ENCODE measurements at places on chromosomes 7 and 10.

DNA sequence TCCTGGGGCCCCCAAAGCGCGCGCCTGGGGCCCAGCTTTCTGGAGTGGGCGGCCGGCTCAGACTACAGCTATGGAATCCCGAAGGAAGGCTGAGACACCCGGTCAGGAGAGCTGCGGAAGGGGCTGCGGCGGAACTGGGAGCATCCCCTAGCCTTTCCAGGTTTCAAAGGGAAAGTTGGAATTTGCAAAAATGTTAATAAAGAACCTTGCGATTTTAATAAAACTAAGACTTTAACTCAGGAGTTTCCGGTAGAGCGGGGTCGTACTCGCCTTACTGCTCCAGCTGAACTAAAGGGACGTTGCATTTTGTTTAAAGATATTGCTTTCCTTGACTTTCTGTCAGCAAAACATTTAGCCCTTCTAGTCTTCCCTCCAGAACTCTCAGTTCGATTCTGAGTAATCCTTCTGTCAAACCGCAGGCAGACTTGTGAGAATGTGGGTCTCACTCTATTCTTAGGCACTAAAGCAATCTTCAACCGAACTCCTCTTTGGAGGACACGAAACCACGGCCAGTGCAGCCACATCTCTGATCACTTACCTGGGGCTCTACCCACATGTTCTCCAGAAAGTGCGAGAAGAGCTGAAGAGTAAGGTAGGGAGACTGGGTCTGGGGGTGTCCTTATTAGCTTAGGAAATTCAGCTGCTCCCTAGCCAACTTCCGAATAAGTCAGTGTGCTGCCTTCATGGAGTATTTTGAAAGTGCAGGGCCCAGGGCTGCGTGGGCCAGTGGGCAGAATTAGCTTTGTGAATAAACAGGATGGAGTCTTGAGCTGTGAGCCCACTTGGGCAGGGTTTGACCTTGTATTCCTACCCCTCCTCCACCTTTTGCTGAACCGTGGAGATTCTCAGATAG is 1.9 kb downstream of the CYP26A1 start:
- DNase-seq: no peak

DNA sequence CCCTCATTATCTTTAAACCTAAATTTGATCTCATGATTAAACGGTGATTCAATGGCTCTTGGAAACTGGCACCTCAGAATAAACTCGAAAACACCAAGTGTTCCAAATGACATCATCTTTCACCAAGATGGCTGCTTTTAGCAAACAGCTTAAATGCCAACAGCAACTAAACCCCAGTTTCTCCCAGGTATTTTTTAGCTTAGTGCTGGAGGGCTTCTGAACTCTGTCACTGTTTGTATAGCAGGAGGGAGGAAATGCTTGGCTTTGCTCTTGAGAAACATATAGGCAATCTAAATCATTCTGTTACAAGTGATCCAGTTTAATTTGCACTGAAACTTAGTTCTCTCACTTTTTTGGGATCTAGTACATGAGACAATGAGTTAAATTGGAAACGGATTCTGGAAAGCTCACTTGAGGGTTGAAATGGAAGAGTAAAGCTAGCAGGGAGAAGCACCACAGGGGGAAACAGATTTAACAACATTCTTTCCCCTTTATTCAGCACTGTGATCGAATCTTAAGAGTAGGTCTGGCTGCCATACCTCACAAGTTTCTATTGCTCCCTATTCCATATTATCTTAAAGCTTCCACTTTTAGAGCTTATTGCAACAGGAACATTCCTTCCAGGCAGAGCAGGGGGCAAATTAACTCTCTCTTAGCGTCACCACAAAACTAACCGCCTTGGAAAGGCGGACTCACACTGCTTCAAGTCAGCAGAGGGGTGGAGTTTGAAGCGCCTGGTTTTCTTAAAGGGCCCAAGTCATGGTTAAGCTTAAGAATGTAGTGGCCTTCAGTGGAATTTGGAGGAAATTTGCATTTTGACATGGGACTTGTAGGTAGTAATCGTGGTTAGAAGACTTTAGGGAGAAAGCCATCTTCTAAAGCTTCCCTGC is 1.8 kb upstream of the CCDC6 start:
- peak; percentile 60 for DNase-seq

DNA sequence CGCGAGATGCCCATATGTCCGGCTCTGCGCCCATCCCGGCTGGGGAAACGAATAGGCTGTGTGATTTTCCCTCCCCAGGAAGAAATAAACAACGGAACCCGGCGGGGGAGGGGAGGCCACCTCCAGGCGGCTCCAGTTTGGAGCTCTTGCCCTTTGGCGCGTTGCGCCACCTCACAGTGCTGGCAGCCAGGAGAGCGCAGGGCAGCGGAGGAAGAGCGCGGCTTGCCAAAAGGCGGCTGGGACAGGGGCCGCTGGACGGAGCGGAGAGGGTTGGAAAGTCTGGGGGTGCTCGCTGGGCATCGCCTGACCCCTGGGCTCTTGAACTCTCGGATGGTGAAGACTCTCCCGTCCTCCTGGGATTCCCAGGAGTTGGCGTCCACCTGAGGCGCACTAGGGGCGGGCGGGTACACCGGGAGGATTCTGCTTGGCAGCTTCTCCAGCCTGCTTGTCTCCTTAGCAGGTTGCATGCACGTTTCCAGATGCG is 5.3 kb upstream of the NEUROG3 start:
- no peak for DNase-seq

DNA sequence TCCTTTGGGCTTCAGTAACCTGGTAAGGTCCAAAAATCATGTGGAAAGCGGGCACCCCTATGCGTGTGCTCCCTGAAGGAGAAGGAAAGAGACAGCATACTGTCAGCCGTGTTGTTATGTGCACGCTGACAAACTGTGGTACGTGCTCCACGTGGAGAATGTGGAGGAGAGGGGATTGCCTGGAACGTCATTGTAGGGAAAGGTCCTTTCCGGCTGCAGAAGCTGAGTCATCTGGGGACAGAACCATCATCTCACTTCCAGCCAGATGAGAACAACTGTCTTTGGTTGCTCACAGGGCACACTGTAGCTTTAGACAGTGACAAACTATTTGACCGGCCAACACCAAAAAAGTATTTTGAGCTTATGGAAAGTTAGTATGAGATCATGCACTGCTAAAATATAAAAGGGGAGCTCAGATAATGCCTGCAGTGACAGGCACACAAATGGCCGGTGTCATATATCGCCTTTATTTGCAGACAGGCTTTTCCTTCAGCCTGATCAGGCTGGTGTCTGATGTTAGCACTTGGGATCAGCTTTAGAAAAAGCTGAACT is 38.8 kb upstream of the GRB10 start:
- peak; percentile 52 for DNase-seq

GRCh38 chr7:3239291-3239691 is 61.8 kb upstream of the SDK1 start:
- no peak for DNase-seq

Data from A172 (cell line).